Cardiac septum (tissue), 1 donor: ENCODE measurements at places on chromosomes 5 and 9. TPM values are rescaled to one million over a fixed set of nuclear protein-coding genes. Genes with fewer than 3 reads are reported as not detected.

GCNT4 gene
- 0.62 TPM for total RNA-seq

TEK gene
- total RNA-seq: 21.0 TPM

MORN5 gene
- not detected for total RNA-seq

ITGA2 gene
- 1.4 TPM for total RNA-seq

CCL21 gene
- 30.1 TPM for total RNA-seq

FOXD4L4 gene
- total RNA-seq: not detected

CDH10 gene
- not detected for total RNA-seq

ARSB gene
- total RNA-seq: 13.5 TPM

IL3 gene
- total RNA-seq: not detected

FOXD4L6 gene
- total RNA-seq: not detected

CXCL14 gene
- 1.2 TPM for total RNA-seq

PCDHGB3 gene
- total RNA-seq: 14.2 TPM

DNAI1 gene
- total RNA-seq: 0.30 TPM

CMBL gene
- 31.2 TPM for total RNA-seq

MUSK gene
- total RNA-seq: 1.2 TPM

PCDHGB1 gene
- 12.6 TPM for total RNA-seq

PCDHGA5 gene
- total RNA-seq: 9.7 TPM

IFNA2 gene
- not detected for total RNA-seq

SH3TC2 gene
- total RNA-seq: 2.5 TPM

IRX2 gene
- total RNA-seq: 3.2 TPM

ARID3C gene
- total RNA-seq: not detected

GARIN3 gene
- total RNA-seq: not detected

NR2F1-AS1 gene
- 0.89 TPM for total RNA-seq

CDHR2 gene
- total RNA-seq: 0.51 TPM

TNFSF15 gene
- total RNA-seq: 0.03 TPM

SPINK6 gene
- total RNA-seq: not detected

MEGF10 gene
- total RNA-seq: 0.32 TPM

ADAMTSL1 gene
- 2.1 TPM for total RNA-seq

GALNT12 gene
- total RNA-seq: 0.38 TPM

SLC1A3 gene
- 53.0 TPM for total RNA-seq

ARSI gene
- total RNA-seq: 0.38 TPM

SPINK13 gene
- not detected for total RNA-seq
